ENCODE measurements at places on chromosomes 7 and 10.
A peak's percentile ranks its signal among the peaks of the same experiment; 100 is the strongest.

GRCh38 chr10:5932345-5932744, 42.3 kb downstream of the FBH1 start:
- no peak for DNase-seq

DNA sequence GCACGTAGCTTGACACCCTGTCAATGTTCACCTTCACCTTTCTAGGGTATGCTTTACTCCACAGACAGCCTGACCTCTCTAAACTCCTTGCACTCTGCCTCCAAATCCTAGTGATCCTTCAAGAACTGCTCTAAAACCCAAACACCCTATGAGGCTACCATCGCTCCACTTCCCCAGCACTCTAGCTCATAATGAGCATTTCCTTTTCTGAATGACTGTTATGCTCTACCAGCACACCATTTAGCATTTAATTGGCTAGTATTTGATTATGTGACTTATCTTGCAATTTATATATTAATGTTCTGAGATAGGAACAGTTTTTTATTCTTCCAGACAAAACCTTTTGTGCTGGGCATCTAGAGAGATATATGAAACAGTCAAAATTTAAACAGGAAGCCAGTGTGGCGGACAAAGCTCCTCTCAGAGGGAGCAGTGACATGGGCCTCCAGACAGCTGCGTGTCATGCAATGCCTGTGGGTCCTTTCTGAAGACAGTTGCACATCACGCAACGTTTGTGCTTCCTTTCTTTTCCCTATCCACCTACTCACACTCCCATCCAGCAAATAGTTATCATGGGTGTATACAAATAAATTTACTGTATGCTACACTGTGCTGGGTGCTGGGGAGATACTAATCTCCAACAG, 86.3 kb downstream of the ALOX5 start:
- no peak for DNase-seq

GRCh38 chr7:36683111-36683510, 41.2 kb downstream of the AOAH start:
- DNase-seq: no peak

DNA sequence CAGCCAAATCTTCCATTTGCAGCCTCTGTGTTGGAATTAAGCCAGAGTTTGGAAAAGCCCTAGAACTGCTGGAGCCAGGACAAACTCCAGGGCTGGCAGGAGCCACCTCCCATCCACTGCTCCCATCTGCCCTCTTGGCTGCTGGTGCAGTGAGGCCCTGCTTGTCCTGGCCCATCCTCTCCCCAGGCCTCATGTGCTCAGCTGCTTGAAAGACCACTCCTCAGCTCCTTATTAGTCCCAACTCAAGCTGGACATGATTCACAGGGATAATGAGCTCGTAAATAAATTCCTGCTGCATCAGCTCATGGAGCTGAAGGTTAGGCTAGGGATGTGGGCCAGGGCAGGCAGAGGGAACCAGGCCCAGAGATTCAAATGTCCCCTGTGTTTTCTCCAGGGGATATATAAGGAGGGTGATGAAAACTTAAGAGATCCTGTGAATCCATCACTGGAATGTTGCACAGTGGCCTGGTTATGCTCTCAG, 282.8 kb downstream of the RPS24 start:
- no peak for DNase-seq

DNA sequence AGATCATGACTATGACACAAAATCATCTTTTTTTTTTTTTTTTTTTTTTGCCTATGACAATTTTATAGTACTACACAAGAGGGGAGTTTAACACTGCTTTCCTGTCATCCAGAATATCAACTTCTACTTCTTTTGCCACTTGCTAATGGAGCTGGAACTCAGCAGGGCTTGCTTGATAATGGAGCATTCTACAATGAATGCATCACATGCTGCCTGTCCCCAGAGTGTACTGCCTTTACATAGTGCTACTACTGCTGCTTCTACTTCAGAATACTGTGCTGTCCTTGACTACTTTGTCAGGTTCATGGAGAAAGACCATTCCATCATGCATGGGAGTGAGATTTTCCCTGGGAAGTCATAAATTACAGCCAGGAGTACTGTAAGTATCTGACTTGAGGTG, 338.6 kb upstream of the SEMA3A start:
- no peak for DNase-seq

DNA sequence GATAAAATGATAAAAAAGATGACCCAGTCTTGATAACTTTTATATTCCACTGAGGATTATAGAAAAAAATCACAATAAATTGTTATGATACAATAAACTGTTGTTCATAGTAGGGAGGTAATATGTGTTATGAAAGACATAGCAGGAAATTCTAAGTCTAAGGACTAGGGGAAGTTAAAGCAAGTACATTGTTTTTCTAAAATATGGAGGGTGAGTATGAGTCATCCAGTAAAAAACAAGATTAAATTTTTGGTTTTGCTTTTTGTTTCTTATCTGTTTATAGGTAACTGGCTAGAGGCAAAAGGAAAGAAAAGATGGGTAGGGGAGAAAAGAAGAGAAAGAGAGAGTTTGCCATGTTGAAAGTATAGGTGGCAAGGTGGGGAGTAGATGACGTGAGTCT, 188.4 kb downstream of the POLR1F start:
- no peak for DNase-seq

GRCh38 chr10:60990663-60991062, 46.7 kb upstream of the RHOBTB1 start:
- no peak for DNase-seq

- DNase-seq: no peak
Observed at GRCh38 chr10:3502673-3503072, 282.3 kb downstream of the KLF6 start.

DNA sequence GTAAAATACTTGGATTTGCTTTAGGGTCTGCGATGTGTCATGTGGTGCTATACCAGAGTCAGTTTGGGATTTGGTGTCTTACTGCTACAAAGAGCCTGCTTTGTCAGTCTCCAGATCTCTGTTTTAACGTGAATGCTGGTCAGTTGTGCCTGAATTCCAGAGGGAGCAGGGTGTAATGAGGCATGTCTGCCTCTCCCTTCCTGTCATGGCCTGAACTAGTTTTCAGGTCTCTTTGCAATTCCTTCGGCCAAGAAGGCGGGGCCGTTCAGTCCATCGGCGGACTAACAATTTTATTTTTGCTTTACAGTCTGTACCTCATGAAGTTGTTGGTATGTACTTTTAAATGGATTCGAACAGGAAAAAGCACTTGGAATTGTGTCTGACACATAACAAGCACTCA, 465.1 kb upstream of the ADARB2 start:
- peak; percentile 36 for DNase-seq

DNA sequence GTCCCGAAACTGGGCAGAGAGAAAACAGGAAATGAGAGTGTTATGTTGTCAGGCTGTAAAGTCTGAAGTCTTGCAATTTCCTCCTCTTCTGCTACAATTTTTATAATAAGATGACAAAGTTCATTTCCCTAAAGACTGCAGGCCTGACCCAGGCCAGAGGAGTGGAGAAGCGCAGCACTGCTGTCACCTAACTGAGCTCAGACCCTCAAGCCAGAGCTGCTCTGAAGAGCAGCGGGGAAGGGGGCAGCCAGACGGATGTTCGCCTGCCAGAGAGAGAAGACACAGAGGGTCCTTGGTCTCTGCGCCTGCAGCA, 12.6 kb upstream of the AOAH start:
- no peak for DNase-seq

GRCh38 chr7:13852281-13852968, 137.0 kb downstream of the ETV1 start:
- DNase-seq: no peak

DNA sequence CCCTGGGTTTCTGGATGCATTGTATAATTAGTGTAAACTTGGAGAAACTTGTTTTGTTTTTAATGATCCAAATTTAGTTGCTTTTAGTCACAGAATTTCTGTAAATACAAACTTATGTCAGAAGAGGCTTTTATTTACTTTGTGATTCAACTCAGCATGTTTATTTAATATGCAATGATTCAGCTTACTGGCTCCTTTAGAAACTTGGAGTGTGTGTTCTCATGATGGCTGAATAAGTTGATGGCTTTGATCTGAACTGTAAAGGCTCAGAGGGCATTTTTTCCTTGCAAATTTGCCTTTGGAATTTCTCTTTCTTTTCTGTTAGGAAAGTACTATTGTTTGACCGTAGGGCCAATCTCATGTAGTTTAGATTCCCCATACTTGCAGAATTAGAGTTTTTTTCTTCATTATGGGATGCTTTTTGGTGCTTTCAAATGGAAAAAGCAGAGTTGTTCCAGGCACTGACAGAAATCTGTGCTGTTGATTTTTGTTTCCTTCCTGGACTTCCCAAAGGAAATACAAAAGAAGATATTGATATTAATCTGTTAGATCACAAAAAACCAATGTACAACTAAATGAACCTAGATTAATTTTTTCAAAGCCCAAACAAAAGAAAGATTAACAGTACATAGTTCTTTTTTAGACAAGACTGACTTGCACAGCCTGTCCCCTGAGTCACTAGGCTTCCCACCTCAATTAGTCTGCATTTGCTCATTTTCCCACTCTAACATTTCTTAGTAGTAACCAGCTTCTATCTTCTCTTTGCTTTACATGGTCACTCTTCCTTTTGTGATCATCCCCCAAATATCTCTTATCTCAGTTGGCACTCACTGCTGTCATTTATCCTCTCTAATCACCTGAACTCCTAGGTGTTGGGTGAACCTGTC, 96.8 kb upstream of the AGR3 start:
- DNase-seq: no peak

DNA sequence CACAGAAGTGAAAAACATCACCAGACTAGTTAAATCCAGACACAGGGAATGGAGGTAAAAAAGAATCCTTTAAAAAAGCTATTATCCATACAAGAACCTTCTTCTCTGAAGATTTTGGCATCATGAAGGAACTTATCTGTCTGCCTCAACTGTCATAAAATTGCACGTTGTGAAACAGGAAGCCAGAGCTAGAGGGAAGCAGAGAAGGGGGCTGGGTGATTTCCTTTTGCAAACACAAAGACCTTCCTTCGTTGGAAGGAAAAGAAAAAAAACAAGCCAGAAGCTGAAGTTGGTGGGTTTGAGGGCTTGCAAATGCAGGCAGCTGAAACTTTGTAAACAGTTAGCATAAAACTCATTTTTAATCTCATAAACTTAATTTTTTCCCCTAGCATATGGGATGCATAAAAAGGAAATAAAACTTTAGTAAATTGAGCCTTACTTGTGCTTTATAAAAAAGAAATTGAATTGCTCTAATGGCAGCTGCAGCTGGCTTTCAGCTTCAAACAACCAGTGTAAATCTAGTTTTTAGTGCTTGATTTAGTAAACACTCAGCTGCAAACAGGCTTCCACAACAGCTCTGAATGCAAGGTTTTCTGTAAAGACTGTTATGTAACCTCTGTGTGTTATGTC, 101.6 kb downstream of the OTUD1 start:
- DNase-seq: no peak

DNA sequence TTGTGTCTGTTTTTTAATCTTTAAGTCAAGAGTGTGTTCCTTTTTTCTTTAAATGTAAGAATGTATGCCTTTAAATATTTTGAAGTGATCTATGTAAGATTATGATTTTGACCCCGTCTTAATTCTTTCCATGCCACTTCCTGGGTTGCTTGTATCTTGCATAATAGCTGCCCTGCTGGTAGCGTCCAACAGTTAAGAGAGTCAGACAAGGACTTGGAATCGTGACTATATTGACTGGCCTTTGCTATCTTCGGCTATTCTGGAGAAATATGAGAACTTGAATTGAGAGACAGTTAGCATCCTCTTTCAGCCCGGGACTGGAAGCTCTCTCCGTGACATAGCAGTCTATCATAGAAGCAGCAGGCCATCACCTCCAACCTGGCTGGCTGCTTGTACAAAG, 13.0 kb downstream of the NRP1 start:
- DNase-seq: no peak

- no peak for DNase-seq
Observed at GRCh38 chr7:16954321-16954720, 72.5 kb upstream of the AGR3 start.

DNA sequence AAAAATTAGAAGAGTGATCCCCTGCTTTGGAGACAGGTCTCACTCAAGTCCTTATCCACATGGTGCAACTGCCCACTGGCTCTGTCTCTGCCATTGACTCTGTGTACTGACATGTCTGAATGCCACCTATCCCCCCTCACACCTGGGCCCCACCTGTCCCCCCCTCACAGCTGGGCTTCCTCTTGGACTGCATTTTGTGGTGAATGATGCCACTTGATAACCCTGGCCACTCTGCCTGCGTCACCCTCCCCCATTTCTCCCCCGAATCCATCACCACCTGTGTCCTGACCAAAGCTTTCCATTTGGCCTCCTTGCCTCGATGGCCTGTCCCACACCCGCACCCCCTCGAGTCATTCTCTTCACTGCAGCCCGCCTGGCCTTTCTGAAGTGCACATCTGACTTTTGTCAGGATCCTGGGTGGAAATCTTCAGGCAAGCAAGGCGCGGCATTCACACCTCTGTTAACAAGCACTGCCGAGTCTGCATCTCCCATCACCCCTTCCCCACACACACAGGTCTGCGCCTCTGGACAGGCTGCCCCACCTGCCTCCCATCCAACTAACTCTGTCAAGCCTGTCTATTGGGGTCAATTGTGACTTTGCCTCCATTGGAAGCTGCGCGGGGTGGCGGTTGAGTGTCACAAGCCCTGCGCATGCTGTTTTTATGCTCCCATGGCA, 175.3 kb upstream of the KLF14 start:
- no peak for DNase-seq

- no peak for DNase-seq
Observed at GRCh38 chr7:130939321-130940095, 205.5 kb upstream of the KLF14 start.

GRCh38 chr7:95046494-95047240, 139.3 kb downstream of the PPP1R9A start:
- DNase-seq: no peak

- no peak for DNase-seq
Observed at GRCh38 chr7:73382934-73383503, 50.6 kb upstream of the FZD9 start.

DNA sequence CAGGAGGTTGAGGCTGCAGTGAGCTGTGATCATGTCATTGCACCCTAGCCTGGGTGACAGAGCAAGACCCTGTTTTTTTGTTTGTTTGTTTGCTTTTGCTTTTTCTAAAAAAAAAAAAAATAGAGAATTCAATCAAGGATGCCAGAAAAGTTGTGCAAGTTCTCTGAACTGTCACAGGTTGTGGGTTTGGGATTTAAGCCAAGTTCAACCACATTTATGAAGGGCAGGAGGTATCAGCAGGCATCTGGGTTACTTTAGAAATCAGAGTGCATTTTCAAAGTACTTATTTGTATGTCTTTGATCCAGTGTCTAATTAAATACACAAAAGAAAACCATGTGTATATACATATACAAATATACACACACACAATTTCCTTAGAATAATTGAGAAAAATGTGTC, 151.2 kb upstream of the MINDY3 start:
- DNase-seq: no peak

DNA sequence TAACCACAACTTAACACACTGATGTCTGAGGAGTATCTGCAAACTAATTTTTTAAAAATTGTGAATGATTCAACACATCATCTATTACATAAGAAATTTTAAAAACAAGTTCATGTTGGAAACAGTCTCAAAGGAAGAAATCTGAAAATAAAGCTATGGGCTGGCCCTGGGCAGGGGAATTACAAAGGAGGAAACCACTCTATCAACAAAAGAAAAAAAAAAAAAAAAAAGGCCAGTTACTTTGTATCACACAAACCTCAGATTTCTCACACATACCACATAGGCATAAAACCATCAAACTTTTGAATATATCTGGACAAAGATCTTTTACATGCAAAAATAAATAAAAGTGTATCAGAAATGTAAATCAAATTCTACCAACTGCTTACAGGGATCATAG, 20.8 kb downstream of the TIAL1 start:
- DNase-seq: no peak

GRCh38 chr10:100100651-100101184, 19.0 kb upstream of the CPN1 start:
- no peak for DNase-seq

- no peak for DNase-seq
Observed at GRCh38 chr10:42935466-42935865, 141.4 kb upstream of the RET start.

Data from neuronal stem cell (in vitro differentiated cells).